AG08395 (cell line): ENCODE measurements at places on chromosomes 5 and 9.

DNA sequence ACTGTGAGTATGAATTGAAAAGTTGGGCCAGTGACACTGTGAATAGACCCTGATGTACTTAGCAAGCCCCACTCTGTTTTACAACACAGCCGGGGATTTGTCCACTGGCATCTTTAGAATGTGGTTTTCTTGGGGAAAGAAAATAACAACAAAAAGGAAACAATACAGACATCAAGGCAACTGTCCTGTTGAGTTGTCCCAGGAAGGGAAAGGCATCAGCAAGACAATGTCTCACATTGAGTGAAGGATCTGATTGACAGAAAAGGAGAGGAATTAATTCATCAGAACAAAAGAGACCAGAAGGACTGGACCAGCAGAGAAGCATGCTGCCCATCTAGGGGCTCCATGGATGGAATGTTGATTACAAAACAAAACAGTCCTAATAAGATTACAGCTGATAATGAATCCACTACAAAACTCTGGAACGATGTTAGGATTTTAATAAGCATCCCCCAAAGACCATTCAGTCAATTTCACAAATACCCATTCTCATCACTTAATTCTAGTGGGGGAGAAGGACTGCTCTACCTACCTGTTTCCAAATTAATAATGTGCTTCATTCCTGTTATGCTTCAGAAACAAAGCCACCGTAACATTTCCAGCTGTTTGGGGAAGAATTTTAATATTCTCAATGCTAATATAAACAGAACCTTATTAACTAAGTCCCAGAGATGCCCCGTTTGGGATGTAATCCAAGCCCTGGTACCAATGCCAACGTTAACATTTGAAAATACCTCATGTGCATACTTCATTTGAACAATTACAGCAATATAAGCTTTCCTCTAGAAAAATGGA, 298.0 kb downstream of the SPOCK1 start:
- DNase-seq = no peak

- DNase-seq = no peak
Measured at GRCh38 chr5:76271836-76272235, 131.2 kb upstream of the IQGAP2 start.

DNA sequence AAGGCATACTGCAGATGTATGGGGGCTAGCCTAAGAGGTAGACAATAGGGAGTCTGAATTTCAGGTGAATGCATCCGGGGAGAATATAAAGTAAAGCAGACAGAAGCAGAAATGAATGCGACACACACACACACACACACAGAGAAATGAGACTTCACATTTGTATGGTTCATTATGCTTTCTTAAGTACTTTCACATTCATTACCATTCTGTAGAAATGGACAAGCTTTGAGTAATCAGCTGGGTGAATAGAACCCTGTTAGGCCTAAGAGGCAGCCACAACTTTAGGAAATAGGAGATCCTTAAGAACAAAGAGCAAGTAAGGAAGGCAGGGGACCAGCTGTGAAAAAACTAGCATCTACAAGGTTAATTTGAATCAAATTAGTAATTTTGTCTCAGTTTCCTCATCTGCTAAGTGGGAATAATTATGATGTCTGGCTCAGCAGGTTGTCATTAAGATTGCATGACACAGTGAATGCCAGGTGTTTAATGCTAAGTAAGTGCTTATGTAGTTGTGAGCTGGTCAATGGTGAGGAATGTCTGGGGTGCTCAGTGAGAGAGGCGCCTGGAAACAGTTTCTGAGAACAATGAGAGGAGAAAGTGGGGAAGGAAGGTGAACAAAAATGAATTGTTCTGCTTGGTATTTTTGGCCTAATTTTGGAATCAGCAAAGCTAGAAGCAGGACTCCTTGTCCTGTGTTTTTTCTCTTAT, 265.8 kb upstream of the CLINT1 start:
- no peak for DNase-seq

- peak; percentile 32 for DNase-seq
Measured at GRCh38 chr5:32254881-32255539, 57.7 kb downstream of the MTMR12 start.

DNA sequence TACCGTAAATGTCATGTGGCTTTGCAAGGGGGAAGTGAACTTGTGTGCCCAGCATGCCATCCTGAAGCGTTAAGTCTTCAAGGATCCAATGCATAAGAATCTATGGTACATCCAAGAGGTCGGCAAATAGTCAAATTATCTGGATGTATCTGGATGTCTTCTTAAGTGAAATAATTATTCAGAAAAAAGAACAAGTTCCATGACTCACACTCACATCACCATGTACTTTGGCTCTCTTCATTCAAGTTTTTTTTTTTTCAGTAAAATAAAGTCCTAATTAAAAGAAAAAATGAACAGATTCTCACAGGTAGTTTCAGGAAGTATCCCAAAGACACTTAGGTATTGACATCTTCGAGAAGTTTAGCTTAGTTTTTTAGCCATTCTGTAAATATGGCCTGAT, 62.7 kb upstream of the MEGF10 start:
- no peak for DNase-seq

GRCh38 chr9:34499076-34499475, 23.7 kb downstream of the ENHO start:
- no peak for DNase-seq

DNA sequence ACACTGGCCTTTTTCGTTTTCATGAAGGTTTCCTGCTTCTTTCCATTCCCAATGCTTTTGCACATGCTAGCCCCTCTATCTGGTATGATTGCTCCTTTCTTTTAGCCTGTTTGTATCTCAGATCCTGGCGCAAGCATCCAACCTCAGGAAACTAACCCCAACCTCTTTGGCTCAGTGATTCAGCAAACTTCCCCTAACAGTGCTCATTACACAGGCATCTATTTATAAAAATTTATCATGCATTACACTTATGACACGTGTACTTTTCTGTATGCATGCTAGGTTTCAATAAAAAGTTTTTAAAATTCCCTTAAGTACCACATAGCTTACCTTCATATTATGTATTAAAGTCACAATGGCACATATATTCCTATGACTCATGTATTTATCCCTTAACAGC, 218.9 kb downstream of the EPB41L4A start:
- DNase-seq = no peak

GRCh38 chr9:10649076-10649475, 36.3 kb upstream of the PTPRD start:
- no peak for DNase-seq

GRCh38 chr5:1406681-1407640, 38.3 kb downstream of the SLC6A3 start:
- DNase-seq = no peak

DNA sequence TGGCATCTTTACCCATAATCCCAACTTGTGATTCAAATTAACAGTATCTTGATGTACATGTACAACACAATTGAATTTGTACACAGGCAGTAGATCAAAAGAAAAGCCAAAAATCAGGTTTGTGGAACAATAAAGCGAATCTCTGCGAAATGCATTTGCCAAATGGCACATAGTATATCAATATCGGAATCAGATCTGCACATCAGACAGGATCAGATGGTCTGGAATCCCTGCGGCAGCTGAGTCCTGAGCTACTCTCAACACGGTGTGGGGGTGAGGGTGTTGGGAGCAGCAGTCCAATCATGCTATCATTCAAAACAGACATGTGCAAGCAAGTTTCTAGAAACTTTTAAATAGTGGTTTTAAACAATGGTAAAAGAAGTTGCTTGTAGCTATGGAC, 358.3 kb downstream of the SEMA5A start:
- no peak for DNase-seq

- DNase-seq = no peak
Measured at GRCh38 chr5:1134478-1134877, 22.6 kb upstream of the SLC12A7 start.

DNA sequence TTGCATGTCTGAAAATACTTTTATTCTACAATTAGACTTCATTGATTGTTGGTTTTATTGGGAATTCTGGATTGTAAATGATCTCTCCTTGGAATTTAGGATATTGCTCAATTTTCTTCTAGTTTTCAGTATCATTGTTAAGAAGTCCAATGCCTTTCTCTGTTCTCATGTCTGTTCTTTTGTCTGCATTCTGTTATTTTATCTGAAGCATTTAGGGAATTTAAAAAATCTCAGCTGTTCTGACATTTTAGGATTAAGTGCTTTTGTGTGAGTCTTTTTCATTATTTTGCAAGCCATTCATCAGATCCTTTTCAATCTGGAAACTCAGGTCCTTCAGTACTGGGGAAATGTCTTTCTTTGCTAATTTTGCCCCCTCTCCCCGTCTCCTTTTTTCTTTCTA, 4.4 kb upstream of the FER start:
- DNase-seq = peak; percentile 6

- DNase-seq = no peak
Measured at GRCh38 chr5:138698713-138699112, 54.5 kb upstream of the CTNNA1 start.

DNA sequence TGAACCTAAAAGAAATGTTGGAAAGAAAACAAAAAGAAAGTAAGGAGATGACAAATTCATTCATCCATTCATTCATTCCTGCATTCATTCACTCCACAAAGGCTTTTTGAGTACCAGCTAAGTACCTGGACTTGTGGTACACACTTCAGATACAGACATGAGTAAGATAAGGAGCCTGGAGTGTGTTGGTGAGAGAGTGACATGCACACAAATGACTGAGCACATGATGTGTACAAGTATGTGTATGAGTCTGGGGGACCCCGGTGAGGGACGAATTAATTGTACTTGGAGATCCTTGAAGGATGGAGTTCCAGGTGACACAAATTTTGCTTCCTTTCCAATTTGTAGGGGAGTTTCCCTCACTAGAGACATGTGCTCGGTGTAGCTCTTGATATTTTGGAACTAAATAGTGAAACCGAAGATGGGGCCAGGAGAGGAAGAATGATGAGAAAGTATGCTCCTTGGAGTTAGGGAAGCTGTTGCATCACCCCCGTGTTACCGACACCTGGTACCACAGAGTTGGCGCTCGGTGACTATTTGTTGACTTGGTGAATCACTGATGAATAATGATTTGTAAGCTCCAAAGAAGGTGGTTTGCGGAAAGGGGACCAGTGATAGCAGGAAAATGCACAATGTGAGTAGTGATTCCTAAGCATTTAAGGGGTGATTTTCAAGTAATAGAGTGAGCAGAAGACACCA, 509.8 kb downstream of the CCDC171 start:
- DNase-seq = peak; percentile 17

DNA sequence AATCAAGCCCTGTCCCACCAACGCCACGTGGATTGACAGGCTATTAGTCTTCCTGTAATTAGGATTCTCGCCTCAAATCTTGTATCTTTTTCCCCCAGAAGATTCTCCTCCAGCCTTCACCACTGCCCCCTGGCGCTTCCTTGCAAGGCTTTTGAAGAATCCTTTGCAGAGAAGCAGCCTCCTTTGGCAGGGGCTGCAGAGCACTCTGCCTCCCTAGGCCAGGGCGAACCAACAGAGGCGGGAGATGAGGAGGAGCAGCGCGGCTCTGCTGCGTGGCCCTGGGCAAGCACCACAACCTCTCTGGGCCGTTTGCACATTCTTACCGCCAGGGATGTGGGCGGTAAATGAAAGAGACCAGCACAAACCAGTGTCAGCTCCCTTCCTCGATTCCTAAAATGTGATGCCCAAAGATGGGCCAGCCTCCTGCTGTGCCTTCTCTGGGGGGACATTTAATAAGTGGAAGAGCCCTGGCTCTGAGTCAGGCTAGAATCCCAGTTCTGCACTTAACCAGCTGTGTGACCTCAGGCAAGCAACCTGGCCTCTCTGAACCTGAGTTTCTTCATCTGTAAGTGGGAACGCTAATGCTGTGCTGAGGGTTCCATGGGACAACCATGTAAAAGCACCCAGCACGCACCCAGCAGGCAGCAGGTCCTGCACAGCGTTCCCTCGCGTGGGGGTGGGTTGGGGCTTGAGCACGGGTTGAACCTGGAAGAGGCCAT, 128.6 kb downstream of the KCNIP1 start:
- no peak for DNase-seq

- DNase-seq = no peak
Measured at GRCh38 chr9:35335164-35335563, 154.7 kb upstream of the RUSC2 start.

- DNase-seq = no peak
Measured at GRCh38 chr9:106897751-106898150, 34.8 kb downstream of the ZNF462 start.

DNA sequence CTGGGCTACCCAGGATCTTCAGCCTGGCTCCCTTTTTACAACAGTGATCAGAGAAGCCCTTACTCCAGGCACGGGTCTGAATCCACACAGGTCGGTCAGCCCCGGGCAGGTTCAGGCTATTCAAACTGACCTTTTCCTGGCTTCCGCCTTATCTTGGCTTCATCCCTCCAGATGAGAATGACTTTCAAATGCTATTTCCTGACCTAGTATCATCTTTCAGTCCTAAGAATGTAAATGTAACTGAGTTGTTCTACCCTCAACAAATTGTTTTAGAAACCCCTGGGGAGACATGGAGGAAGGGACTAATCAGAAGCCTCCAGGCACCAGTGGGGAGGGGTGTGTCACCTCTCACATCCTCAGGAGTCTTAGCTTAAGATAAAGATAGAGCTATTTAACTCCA, 213.2 kb downstream of the EPB41L4A start:
- no peak for DNase-seq

- DNase-seq = no peak
Measured at GRCh38 chr5:124132843-124133242, 613.6 kb downstream of the ZNF608 start.

- DNase-seq = no peak
Measured at GRCh38 chr5:142324136-142324870, 518 bp downstream of the SPRY4 start.

DNA sequence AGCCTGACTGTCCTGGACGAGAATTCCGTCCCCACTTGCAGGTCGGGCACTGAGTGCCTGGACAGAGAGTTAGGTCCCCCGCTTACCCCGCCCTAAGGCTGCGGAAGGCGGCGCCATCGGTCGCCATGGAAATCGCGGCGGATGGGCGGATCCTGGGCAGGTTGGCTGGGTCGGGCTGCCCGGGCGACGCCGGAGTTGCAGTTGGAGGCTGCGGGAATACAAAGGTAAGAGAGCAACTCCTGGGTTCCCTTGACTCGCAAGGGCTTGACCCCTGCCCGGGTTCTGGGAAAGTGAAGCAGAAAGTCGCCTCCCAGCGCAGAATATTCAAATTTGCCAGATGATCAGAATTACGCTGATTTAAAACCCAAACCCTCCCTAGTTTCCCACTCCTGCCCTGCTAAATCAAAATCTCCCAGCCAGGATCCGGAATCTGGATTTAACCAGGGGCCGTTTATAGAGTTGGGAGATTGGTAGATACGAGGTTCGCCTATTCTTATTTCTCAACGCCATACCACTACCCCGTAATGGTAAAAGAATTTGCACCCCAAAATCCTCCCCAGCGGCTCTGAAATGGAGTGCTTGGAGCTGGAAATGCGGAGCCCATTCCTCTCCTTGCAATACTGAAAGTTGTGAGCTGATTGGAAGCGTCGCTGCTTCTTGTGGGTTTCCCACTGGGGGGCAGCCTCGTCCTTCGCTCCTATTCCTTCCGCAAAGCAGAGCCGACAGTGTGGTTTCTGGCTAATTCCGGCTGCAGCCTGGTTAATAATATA, 156.4 kb upstream of the RASEF start:
- DNase-seq = peak; percentile 79

- no peak for DNase-seq
Measured at GRCh38 chr9:80932181-80932580, 757.2 kb downstream of the TLE1 start.
